ENCODE measurements at places on chromosomes 2 and 18.

DNA sequence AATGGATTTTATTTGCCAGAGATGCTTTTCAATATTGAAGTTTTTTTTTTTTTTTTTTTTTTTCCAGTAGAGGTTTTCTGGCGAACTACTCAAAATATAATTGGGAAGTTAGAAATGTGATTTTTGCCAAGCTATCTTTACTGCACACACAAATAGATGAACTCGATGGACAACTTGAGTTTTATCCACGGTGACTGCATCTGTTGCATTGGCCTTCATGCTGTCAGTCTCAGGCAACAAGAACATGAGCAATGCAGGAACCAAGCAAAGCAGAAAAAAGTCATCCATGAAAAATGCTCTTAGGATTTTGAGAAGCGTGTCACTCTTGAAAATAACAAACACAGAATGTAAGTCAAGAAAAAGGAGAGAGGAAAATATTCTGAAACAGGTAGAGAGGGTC, 22.7 kb upstream of the HDAC4 start:
- DNase-seq = no peak

GRCh38 chr2:58131191-58132011, 84.8 kb downstream of the VRK2 start:
- no peak for DNase-seq

DNA sequence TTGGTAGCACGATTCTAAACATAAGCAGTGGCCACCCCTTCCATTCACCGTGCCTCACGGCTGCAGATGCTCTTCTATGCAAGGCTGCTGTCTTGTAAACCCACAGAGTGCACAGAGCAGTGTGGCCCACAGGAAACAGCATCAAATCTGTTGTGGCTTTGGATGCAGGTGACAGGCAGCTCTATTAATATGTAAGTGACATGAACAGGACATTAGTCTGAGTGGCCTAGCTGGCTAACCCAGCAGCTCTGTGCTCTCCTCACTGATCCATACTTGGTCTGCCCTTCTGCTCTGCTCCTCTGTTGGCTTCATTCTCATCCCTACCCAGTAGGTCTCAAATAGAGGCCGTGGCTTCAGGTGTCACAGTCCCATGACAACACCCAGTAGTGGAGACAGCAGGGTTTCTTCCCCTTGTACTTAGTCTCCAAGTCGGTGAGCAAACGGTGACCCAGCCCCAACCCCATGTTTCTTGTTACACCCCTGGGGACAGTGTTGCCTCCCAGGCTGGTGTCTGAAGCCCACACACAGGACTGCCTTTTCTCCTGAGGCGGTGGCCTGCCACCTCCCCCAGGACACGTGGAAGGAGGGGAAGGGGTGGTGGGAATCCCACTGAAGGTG, 5.8 kb downstream of the SH3RF3 start:
- no peak for DNase-seq

DNA sequence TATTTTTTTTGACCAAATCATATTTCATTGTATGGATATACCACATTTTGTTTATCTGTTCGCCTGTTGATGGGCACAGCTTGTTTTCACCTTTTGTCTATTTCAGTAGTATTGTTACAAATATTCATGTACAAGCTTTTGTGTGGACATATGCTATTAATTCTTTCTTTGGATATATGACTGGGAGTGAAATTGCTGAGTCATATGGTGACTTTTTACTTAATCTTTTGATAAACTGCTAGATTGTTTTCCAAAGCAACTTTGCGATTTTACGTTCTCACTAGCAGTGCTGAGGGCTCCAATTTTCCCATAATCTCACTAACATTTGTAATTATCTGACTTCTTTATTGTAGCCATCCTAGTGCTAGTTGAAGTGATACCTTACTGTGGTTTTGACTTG, 112.4 kb downstream of the CD8B2 start:
- DNase-seq = no peak

DNA sequence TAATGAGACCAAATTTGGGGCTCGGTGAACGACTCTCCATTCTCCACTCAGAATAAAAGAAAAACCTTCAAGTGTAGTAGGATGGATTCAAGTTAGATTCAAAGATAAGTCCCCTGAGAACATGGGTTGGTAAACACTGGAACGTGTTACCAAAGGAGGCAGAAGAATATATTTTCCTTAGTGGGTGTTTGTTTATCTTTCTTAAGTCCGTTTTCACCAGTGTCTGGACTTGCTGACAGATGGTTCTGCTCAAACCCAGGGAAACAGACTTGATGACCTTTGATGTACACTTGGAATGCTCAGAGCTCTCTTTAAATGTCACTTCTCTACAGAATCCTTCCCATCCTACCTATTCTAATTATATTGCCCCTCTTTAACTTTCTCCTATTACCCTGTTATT, 310.3 kb upstream of the ZNF521 start:
- no peak for DNase-seq

GRCh38 chr18:26869640-26870039, 4.1 kb upstream of the AQP4 start:
- no peak for DNase-seq

DNA sequence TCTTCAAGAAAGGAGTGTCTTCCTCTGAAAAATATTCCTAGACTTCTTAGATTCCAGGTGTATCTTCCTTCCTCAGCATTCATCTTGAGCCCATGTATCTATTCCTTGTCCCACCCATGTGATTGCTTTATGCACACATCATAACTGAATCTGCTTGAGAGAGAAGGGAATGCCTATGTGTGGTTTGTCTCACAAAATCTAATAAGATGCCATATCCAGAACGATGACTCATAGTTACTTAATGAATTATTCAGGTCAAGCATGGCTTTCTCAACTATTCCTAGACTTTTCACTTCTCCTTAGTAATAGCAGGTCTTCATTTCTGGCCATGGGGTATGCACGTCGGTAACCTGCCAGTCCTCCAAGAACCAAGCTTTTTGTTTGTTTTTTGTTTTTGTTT, 121.8 kb downstream of the SETBP1 start:
- DNase-seq = no peak

GRCh38 chr2:144379851-144380311, 140.0 kb downstream of the ZEB2 start:
- no peak for DNase-seq

GRCh38 chr18:48992791-48993555, 42.2 kb upstream of the SMAD7 start:
- no peak for DNase-seq

- DNase-seq = no peak
These were observed 1600.7 kb upstream of the ACVR2A start for GRCh38 chr2:146244131-146244530.

DNA sequence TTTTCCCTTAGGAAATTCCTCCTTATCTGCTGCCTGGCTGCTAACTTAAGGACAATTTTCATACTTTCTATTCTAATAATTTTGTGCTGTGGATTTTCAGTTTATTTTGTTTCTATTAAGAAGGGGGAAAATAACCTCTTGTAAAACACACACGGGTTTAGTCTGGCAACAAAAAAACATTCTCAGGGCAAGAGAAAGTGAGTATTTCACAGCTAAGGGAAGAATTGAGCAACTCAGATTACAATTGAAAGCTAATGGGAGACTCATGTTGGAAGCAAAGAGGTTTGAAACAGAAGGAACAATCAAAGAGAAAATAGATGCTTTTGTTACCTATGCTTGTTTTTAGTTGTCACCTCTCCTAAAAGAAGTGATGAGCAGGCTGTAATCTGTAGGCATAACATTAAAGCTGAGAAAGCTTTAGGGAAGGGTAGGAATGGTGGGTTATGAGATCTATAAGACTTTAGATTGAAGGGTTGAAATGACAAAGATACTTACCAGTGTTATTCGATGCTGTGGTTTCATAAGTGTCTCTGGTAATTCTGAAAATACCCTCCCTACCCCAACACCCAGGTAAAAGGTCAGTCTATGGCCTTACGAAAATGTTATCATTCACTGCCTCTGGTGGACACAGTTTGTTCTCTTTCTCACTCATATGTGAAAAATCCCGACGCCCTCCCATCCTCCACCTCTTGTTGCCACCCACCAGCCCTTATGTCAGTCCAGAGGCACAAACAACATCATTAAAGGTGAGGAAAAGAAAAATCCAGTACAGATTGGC, 510.9 kb downstream of the TXNL1 start:
- DNase-seq = no peak

DNA sequence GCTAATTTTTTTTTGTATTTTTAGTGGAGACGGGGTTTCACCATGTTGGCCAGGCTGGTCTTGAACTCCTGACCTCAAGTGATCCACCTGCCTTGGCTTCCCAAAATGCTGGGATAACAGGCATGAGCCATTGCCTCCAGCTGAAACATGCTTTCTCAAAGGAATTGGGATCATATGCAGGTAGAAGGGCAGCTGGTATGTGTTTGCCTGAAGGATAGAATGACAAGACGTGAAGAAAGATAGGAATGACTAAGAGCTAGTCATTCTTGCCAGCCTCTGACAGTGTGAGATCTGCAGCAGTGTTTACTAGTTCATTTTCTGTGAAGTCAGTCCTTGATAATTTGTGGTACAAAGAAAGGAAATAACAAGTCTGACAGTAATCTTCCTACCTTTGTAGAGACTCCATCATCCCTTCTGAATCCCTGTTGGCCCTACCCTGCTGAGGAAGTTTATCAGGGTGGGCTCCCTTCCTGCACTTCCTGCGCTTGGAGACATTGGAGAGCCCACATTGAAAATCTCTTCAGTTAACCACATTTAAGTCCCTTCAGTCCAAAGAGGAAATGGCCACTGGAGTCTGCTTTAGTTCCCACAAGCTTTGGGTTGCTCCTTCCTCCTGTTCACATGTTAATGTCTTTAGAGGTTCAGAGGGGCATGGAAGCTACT, 14.7 kb downstream of the CFLAR start:
- peak; percentile 49 for DNase-seq

- no peak for DNase-seq
These were observed 170.4 kb upstream of the CWC22 start for GRCh38 chr2:180177534-180177933.

- DNase-seq = no peak
These were observed 427.7 kb downstream of the CDH2 start for GRCh38 chr18:27749194-27749593.

- DNase-seq = no peak
These were observed 53.0 kb downstream of the PIEZO2 start for GRCh38 chr18:11096411-11096810.

DNA sequence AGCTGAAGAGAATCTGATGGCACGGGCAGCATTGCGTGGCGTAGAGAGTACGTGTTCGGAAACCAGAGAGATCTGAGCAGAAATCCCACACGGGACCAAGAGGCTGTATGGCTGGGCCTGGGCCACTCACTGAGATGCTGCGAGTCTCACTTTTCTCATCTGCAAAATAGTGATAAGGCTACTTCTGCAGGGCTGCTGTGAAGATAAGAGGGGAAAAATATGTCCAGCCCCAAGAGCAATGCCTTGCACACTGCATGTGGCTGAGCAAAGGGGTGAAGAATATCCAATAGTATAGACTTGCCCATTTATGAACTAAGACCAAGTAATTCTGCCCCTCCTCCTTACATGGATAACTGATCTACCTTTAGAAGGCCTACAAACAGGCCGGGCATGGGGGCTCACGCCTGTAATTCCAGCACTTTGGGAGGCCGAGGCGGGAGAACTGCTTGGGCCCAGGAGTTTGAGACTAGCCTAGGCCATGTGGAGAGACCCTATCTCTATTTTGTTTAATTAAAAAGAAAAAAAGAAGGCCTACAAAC, 3.1 kb downstream of the FECH start:
- DNase-seq = no peak

DNA sequence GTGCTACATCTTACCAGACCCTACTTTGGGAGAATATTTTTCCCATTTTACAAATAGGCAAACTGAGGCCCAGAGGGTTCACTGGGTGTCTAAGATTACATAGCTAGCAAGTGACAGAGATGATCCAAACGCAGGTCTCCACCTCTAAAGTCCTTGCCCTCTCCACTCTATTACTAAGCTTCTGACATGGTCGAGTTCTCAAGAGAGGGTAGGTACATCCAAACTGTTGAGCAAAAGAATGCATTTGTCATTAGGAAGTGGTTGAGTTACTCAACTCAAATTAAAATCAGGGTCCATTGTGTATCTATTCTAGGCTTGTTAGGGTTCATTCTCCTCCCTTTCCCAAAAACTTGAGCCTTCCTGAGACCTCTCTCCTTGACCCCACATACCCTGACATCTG, 680.6 kb upstream of the FANCL start:
- no peak for DNase-seq

DNA sequence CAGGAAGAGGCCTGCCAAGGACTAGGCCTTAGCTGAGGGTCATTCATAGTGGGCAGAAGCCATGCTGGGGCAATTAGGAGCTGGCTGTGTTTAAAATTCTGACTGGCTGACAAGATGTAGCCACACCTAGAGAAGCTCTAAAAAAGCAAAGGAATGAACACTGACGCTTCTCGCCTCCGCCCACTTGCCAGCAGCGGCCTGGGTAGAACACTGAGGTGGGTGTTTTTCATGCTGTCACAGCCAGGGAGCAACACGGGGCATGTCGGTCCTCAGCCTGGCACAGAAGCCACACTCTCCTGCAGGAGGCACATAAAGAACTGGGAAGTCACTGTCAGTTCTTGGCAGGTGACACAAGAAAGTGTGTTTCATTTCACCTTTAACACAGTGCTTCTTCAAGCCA, 10.4 kb downstream of the CHST10 start:
- no peak for DNase-seq

DNA sequence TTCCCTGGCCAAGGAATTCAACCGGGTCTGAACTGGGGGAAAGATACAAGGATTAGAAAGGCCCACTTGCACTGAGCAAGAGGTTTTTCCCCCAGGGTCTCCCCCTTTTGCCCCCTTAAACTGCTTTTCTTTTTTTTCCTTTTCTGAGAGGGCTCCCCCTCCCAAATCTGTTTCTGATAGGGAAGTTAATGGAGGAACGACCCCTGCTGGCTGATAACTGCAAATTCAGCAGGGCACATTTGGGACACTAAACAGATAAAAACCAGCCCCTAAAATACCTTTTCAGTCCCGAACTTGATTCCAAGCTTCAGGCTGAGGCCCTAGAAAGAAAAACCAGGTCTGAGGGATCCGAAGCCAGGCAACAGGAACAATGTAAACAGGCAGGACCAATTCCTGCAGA, 1012.4 kb upstream of the CRIM1 start:
- DNase-seq = no peak

DNA sequence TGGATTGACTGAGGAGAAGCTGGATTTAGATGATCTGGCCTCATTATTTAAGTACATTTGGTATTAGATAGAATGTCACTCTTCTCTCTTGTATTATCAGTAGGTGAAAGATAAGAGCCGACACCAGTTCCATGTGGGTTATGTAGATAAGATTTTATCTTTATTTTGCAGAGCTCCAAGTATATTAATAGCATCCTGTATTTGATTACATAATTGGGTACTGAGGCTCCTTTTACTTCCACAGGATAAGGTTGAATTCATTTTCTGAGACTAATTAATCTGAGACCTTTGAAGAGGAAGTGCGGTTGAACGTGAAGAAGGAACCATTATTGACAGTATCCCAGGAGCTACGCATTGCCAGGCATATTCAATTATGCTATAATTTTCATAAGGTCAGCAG, 32.8 kb upstream of the CD226 start:
- no peak for DNase-seq

- no peak for DNase-seq
These were observed 102.7 kb downstream of the DCC start for GRCh38 chr18:52442686-52443085.
